ENCODE measurements at places on chromosomes 2 and 18.

- DNase-seq = no peak
Measured at GRCh38 chr2:7419186-7419585, 502.0 kb downstream of the RNF144A start.

DNA sequence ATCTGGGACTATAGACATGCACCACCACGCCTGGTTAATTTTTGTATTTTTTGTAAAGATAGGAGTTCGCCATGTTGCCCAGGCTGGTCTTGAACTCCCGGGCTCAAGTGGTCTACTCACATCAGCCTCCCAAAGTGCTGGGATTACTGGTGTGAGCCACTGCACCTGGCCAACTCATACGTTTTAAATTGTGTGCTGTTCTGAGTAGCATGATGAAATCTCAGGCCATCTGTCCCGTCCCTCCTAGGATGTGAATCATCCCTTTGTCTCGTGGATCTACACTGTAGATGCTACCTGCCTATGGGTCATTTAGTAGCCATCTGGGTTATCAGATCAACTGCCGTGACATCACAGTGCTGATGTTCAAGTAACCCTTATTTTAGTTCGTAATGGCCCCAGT is 38.5 kb upstream of the RMP24 start:
- DNase-seq = no peak

- DNase-seq = no peak
Measured at GRCh38 chr18:25830787-25831186, 259.6 kb downstream of the SS18 start.

- DNase-seq = no peak
Measured at GRCh38 chr2:104859766-104860450, 6.0 kb downstream of the POU3F3 start.

DNA sequence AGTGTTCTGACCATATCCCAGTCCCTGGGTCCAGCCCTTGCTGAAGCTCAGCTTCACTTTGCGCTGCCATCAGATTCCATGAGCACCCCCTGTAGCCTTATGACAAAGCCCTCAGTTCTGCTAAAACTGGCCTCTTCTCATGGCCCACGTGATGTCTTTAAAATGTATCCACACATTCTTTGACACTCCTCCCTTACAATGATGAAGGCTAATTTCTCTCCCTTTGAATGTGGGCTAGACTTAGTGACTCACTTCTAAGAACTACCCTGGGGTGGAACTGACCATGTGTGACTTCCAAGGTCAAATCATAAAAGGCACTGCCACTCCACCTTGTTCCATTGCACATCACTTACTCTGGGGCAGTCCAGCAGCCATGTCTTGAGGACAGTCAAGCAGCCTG is 45.4 kb upstream of the GORASP2 start:
- no peak for DNase-seq

GRCh38 chr2:216189410-216189809 is 80.3 kb downstream of the XRCC5 start:
- no peak for DNase-seq

GRCh38 chr2:187875261-187876141 is 321.3 kb upstream of the TFPI start:
- no peak for DNase-seq

GRCh38 chr2:24957221-24957620 is 14.5 kb downstream of the DNAJC27 start:
- DNase-seq = no peak

GRCh38 chr2:168237741-168238140 is 9.7 kb downstream of the STK39 start:
- no peak for DNase-seq

DNA sequence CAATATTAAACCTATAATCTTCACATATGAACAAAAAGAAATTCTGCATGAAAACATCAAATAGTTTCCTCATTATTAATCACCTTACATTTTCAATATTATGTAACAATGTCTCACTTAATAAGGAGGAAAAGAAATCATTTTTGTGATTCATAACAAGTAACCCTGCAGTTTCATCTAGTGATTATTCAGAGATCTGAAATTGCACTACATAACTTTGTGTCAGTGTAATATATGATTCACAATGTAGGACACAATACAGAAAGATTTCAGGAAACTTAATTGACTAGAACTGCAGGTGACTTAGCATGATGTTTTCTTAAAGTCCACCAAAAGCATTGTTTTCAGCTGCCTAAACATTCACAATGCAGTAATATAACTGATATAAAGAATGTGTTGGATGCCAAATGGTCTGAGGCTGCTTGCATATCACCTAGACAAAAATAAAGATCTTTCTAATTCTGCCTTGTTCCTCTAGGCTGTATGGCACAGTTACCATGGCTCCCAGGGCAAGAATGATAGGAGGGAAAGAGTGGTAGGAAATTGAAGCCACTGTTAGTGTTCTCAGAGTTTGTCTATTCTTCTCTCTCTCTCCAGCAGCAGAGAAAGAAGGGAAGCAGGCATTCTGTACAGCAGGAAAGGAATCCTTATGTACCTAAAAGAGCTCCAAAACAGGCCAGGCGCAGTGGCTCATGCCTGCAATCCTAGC is 366.6 kb downstream of the FSIP2 start:
- DNase-seq = no peak

- no peak for DNase-seq
Measured at GRCh38 chr2:167508709-167509108, 620.4 kb downstream of the XIRP2 start.

- no peak for DNase-seq
Measured at GRCh38 chr2:26608557-26608956, 32.6 kb downstream of the CIB4 start.

GRCh38 chr2:36246320-36246990 is 109.1 kb upstream of the CRIM1 start:
- no peak for DNase-seq

DNA sequence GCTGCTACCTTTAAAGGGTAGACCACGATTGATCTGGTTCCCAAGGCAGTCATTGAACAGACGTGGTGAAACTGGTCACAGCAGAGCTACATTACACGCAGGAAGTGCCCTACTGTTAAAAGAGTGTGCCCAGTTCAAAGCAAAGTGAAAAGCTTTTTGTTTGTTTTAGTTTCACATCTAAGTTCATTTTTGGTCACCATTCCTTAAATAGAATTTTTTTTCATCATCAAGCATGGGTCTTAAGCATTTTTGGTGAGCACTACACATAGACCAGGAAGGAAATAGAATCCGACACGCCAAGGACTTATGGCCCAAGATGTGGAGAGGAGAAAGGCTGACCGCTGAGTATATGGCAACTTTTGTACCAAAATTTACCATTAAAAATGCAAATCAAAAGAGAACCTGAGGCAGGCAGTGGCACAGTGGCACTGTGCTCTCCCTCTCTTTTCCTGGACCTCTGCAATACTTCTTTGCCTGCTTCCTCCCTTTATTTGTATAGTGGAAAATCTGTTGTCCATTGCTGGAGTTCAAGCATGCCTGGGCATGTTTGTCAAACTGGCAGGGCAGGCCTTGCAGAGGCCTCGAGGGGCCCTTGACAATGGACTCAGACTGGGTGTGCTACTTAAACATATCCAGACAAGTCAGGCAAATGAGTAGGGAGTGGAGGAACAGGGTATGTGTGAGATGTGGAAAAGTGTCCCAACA is 42.6 kb upstream of the HNRNPA3 start:
- DNase-seq = no peak
